Stimulated activated CD4-positive, alpha-beta T cell treated with anti-CD3 and anti-CD28 coated beads, Interleukin-15, amount 100 ng/mL, for 1 hour (primary cell): ENCODE measurements at places on chromosomes 16 and 17.

DNA sequence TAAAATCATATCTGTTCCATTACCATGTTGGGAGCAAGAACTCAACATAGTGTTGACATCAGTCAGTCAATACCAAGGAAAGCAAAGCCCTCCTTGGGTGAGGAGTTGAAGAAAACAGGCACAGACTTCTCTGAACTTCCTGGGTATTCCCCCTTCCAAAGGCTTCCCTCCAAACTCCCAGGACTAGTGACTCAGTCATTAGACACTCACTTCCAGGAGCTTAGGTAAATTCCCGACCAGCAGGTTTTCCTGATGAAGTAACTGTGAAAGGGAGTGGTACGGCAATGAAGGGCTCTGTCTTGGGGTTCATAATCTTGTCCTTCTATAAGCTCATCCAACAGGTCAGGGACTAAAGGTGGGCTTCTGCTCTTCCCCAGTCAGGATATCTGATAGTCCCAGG, 293.8 kb upstream of the AXIN2 start:
- DNase-seq: no peak

GRCh38 chr17:50946223-50946890, 80.2 kb upstream of the TOB1 start:
- no peak for DNase-seq

DNA sequence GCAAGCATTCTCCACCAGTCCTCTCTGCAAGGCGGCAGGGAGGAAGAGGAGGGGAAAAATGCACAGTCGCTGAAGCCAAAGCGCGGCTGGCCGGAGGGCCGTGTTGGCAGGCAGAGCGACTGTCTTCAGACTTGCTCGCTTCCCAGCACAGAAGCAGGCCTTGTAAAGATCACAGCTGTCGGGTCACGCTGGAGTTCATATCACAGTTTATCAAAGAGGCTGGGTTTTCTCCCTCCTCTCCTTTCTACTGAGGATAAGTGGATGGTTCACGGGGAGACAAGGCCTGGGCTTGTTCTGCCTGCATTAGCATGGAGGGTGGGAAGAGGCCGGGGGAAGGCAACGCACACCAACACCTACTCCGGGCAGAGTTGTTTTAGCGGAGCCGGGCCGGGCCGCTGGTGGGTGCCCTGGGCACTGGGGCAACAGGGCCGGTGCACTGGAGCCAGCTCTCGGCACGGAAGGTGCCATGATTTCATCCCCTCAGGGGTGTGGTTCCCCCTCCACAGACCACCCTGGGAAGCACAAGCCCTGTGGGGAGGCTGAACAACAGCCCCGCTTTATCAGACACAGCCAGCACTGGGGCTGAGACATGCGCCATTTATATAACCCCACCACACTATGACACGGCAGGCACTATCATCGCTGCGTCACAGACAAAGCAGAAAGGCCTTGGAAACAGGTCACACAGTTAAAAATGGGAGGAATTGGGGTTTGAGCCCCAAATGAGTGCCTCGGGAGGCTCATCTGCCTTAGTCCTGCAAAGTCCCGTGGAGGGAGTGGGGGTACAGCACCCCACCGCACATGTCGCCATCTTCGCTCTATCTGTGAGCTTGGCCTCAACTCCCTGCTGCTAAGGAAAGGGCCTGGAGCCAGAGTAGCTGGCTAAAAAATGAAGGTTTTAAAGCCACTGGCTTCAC, 40.3 kb upstream of the MTSS2 start:
- no peak for DNase-seq

DNA sequence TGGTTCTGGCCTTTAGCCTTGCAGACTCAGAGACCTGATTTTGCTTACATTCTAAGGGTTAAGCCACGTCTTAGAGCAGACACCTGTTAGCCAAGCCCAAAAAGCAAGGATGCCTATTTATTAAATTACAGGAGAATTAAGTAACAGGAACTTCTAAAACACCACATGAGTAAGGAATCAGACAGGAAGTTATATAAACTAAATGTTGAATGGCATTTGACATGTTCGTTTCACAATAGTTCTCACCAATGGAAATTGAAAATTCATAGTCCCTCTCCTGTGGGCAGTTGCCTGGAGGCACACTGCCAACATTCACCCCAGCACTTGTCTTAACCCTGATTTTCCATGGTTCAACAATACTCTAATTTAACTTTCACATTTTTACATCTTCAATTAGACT, 9.0 kb downstream of the KRTAP9-7 start:
- DNase-seq: no peak

GRCh38 chr16:86483-86952, 8.5 kb downstream of the MPG start:
- no peak for DNase-seq

DNA sequence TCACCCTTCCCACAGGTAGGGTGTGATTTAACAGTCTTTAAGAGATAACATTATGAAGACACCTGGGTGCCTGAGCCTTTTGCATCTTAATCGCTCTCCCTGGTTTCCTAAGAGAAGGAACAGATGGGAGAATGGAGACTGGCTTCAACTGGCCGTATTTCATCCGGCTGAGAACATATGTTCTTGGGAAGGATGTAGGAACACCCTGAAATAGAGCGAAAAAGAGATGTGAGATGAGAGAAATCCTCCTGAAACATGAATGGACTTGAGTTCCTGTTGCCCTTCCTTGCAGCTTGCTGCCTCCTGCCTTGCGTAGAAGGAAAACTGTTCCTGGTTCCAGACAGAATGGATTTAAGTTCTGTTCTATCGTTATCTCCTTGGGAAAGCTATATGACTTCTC, 385.4 kb upstream of the RBFOX1 start:
- no peak for DNase-seq

DNA sequence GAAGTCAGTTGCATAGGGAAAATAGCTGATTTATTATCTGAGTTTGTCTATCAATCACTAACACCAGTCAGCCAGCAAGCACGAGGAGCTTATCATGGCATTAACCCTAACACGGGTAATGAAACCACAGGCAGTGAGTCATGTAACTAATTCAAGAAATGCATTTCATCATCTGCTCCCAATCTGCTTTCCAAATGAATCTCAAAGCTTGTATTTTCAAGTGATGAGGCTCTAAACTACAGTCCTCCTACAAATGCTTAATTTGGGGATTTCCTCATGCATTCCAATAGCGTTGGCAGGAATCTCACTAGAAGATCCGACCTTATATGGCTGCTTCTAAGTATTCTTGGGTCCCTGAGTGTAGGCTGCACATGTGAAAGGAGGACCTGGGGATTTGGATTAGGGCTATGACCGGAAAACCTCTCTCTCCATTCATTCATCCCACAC, 118.4 kb upstream of the HSBP1 start:
- no peak for DNase-seq

DNA sequence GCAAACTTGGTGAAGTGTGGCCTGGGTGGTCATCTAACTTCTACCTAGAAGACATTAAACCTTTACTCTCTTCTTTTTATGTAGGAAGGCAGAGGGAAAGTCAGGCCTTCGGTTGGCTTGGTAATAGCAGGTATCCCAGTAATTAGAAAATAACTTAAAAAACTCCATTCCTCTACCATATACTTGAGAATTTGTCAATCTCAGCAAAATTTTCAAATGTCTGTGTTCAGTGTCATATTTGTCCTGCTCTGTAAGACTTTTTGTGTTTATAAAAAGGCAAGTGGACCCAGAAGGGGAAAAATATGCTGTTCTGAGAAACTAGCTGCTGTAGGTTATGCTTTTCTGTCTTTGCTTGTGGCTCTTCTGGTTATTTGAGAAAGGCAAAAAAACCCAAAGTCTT, 5.8 kb downstream of the HMOX2 start:
- DNase-seq: no peak

DNA sequence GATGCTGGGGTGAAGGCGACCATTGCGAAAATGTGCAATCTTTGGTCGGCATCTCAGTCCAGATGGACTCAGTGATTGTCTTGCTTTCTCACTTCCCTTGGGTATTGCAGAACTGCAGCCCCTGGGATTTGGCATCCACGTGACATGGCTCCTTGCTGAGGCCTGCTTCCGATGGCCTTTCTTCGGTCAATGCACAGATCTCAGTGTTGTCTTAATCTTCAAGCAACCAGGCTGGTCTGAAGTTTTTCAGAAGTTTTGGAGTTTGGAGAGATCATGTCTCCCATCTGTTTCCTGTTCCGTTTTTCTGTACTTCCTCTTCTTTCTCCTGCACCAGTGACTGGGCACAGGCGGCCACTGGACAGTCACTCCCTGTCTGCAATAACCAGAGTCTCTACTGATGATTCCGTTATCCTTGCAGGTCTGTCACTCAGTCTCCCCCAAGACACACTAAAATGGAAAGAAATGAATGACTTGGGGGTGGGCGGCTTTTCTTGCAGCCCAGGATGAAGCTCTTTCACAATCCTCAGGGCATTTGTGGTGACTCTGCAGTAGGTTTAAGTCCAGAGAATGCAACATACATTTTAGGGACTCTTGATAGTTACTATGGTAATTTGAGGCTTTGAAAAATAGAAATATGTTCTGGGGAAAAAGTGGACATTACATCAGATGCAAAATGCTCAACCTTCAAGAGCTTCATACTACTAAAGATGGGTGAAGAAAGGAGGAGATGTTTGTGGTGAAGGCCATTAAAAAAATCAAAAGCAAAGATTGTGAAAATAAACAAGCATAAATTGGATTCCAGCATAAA, 106.3 kb upstream of the ZFHX3 start:
- no peak for DNase-seq

- DNase-seq: no peak
Observed at GRCh38 chr16:85037050-85037410, 9.4 kb downstream of the KIAA0513 start.

DNA sequence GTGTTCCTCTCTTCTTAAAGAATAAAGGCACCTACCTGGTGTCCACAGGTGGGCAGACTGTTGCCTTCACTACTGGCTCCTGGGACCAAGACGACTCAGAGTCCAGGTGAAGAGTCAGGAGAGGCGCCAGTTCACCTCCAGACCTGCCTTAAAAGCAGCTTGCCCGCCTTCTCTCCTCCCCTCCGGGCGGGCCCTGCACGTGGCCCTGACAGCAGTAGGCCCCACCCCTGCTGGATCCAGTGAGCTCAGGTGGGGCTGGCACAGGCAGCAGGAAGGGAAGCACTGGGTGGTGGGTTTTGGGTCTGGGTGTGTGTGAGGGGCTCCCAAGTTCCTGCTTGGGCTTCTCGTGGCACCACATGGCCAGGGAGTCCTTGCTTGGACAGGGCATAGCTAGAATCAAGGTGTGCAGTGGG, at the start of gene TNS4:
Gene TNS4 (minus strand): TSS at position 125 of the 413 bp plus-strand sequence. CDS start 5,198 bp downstream, outside the sequence.
- no peak for DNase-seq

DNA sequence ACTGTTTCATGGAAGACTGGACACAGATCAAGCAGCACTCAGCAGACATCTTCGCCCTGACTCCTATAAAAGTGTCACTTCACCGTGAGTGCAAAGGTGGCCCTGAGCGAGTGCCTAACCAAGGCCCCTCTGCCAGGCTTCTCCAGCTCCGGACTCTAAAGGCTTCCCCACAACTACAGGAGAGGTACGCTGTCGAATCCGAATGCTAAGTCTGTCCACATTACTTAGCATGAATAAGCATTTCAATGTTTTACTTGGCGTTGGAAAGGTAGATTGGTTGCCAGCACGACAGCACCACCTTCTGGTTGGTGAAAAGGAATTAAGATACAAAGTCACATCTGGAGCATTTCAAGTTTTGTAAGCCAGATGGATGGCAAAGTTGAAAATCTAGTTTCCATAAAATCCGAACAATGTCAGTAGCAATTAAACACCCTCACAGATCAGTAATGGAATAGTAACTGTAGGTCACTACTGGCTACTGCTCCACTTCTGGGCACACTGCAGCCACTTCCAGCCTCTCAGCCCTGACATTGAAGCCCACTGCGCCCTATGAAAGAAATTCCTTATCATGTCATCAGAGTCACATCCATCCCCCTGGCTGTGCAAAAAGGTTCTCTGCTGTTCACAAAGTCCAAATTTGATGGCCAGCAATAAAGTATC, 100.9 kb downstream of the PARN start:
- DNase-seq: no peak

- DNase-seq: no peak
Observed at GRCh38 chr17:14813649-14814370, 451.3 kb downstream of the PMP22 start.

GRCh38 chr17:12568358-12569251, 97.1 kb upstream of the MYOCD start:
- DNase-seq: no peak

DNA sequence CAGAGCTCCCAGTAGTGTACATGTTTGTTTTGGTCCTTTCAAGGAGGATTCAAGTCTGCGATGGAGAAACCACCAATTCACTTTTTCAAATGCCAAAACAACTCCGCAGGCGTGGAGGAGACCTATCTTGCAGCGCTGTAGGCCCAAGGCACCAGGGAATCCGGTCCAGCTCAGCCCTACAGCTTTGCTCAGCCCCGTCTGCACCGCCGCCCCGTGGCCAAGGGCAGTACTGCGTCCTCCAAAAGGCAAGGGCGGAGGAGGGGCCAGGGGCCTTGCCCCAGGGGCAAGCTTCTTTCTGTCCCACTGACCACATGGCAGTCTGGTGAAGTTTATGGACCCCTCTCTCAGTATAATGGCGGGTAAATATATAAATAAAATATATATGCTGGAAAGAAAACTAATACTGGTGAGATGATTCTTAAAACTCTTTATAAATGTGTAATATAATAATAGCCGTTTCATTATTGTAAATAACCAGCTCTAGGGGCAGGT, 709 bp upstream of the CD300LG start:
- peak; percentile 70 for DNase-seq

DNA sequence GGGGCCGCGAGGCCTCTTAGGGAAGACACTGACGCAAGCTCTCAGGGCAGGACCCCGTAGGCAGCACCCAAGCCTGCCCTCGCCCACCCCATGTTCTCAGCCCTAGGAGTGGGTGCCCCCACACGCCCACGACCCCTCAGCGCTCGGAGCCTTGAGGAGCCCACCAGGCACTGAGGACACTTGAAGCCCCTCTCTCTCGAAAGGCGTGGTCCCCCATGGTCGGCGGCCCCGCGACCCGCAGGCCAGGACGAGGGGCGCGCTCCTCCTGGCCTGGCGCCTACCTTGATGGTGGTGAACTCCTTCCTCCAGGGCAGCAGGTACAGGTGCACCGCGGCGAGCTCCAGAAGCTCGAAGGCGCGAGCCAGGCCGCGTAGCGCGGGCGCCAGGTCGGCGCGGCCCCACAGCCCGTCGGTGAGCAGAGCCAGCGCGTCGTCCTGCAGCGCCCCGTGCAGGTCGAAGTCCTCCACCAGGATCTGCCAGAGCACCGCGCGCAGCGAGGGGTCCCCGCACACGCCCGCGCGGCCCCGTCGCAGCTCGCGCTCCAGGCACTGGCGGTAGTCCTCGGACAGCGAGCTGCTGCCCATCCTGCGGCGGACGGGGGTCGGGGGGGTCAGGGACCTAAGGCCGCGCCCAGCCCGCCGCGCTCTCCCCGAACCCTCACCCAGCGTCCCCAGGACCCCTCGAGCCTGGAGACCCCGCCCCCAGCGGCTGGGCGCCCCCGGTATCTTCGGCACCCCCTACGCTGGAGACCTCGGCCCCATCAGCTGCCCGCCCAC, 668 bp downstream of the SPATA2L start:
- DNase-seq: no peak

GRCh38 chr17:57916925-57917858, 38.0 kb downstream of the CUEDC1 start:
- no peak for DNase-seq

GRCh38 chr16:12062343-12063003, 85.9 kb downstream of the SNX29 start:
- no peak for DNase-seq

- no peak for DNase-seq
Observed at GRCh38 chr16:79972053-79972704, 371.6 kb upstream of the MAF start.
